ENCODE measurements at places on chromosomes 11 and 22.

DNA sequence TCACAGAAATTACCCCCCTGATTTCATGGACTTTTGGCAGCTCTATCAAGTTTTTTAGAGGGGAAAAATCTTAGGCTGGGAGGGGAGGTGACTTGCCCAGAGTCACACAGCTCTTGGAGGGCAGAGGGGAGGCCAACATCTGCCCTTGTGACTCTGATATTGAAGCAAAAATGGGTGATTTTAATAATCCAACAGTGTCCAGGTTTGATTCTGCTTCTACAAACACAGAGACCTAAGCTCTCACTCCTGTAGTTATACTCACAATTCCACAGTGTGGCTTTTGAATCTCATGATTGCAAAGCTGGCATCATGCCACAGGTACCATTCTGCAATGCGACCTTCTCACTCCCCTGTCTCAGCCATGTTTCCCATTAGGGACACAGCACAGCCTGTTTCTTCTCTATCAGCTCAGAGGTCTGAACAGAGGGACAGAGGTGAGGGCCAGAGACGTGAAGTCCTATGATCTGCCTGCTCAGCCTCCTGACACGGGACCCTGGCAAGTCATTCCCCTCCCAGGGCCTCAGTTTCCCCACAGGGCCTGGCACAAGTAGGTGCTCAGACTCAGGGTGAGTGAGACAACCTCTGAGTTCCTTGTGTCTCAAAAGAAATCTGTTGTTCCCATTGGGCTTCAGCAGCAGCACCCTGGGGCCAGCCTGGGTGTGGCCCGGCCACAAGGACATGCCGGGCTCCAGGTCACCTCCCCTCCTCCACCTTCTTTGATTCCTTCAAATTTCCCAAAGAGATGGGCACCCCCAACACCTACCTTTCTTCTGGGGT is 766 bp downstream of the APOL2 start:
- peak overlapping the region; percentile 80 for H3K27ac ChIP-seq
- no peak for DNase-seq
- H3K4me3 ChIP-seq: peak overlapping the region; percentile 94
- H3K4me1 ChIP-seq: peaks cover 7% of the 10 kb centered on the region

GRCh38 chr11:81644239-81644840 is 1089.3 kb downstream of the FAM181B start:
- no peak overlapping the region for H3K4me3 ChIP-seq
- DNase-seq: no peak

GRCh38 chr11:32840587-32840986 is 10.9 kb downstream of the PRRG4 start:
- H3K4me3 ChIP-seq: no peak overlapping the region
- H3K27me3 ChIP-seq: no peaks in the 10 kb centered on the region
- H3K27ac ChIP-seq: no peak overlapping the region
- H3K4me1 ChIP-seq: peaks cover 2% of the 10 kb centered on the region

DNA sequence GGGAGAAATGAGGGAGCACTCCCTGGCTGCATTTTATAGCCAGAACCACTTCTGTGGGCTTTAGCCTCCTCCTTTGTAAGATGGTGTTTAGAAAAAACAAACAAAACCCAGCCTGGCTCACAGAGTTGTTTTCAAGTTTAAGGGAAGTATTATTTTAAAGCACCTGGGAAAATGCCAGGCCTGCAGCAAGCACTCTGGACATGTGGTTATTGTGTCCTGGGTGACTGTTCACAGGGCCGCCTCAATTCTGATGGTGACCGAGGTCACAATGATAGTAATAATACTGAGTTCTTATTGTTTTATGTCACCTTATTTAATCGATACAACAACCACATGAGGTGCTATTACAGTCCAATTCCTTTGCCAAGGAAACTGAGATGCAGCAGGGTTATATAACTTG is 20.7 kb upstream of the SLC22A12 start:
- no peak for DNase-seq
- H3K4me1 ChIP-seq: peaks cover 3% of the 10 kb centered on the region
- no peaks in the 10 kb centered on the region for H3K27me3 ChIP-seq
